ENCODE measurements at places on chromosomes 2 and 18.

DNA sequence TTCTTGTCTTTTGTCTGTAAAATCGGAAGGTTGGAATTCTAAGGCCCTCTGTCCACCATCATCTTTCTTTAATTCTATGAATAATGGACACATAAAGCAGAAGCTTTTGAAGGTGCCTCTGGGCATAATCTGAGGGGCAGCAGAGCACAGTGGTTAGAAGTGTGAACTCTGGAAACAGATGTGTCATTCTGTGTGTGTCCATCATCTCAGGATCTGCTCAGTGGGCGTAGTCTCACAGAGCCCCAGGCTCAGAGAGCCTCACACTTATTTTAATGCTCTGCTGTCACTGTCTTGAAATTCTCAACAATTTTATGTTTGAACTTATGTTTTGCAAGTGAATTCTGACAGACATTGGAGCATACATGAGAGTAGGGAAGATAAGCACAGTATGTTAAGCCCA lies 31.0 kb upstream of the CCDC93 start:
- DNase-seq: no peak

- DNase-seq: peak; percentile 7
These were observed 59.9 kb upstream of the REG3A start for GRCh38 chr2:79219383-79219988.

DNA sequence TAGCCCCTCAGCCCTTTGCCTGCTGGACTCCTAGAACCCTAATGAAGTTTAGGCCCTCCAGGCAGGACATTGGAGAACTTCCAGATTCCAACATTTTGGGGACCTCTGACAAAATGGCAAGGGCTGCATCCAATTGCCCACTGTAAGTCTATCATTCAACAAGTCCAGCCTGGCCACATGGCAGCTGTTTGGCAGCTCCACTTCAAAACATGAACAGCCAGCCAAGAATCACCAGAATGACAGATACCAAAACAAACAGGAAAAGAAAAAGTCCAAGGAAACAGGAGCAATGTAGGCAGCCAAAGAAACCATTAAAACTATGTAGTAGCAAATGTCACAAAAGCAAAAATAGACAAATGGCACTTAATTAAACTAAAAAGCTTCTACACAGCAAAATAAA lies 25.5 kb downstream of the SLC4A5 start:
- DNase-seq: no peak

GRCh38 chr18:63147973-63148372 lies 171.6 kb downstream of the BCL2 start:
- DNase-seq: no peak

- no peak for DNase-seq
These were observed 250.5 kb downstream of the TWIST2 start for GRCh38 chr2:239098288-239098970.

DNA sequence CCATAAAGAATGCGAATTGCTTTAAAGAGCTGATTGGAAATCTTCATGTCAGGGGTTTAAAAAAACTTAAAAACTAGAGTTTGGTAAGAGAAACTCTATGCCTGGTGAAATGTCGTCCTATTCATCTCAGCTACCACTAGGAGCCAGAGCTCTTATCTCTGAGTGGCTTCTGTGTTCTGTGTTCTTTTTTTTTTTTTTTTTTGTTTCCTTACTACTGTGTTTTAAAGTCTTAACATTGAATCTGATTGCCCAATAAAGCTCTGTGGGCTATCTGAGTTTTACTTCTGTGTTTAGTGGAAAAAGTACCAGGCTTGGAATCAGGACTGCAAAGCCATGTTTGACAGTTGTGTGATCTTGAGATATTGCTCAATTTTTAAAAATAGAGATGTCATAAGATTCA lies 494.8 kb downstream of the RIT2 start:
- no peak for DNase-seq

GRCh38 chr2:31526946-31527732 lies 53.6 kb downstream of the SRD5A2 start:
- DNase-seq: no peak

DNA sequence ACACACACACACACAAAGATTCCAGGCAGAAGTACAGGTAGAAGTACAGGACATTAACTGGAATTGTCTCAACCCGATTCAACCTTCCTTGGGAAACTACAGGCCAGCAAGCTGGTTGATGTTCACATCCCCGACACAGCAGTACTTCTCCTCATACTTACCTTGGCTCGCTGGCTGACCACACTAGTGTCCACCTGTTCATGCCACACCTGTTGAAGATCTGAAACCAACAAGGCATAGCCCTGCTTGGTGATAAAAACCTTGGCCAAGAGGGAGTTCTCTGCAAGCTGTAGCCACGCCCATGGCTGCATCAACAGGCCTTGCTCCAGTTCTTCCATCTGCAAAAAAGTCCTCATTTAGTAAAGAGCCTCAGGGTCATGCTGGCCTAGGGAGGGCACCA lies 2.6 kb downstream of the NHEJ1 start:
- DNase-seq: no peak

GRCh38 chr2:64996871-64997307 lies 7.7 kb downstream of the SLC1A4 start:
- DNase-seq: no peak

DNA sequence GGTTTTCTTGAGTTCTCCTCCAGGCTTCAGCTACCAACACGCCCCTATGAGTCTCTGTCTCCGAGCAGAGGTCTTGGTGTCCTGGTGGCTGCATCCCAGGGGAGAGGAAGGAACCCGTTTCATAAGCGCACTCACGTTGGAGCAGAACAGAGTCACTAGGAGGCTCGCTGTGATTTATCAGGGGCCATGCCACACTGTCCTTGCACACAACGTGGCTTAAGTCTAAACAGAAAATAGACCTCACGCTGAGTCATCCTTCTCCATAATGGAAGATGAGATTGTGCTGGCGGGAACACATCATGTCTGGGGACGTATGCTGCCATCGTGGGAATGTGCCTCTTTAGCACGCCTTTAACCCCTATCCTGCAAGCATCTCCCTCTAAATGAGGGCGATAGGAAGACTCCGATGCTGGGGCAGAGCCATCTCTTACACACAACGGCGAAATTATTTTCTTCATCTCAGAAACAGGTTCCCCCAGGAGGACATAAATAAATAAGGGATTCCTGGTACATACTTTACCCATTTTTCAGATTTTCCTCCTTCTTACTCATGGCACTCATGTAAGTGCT lies 211.4 kb downstream of the KLHL29 start:
- no peak for DNase-seq

DNA sequence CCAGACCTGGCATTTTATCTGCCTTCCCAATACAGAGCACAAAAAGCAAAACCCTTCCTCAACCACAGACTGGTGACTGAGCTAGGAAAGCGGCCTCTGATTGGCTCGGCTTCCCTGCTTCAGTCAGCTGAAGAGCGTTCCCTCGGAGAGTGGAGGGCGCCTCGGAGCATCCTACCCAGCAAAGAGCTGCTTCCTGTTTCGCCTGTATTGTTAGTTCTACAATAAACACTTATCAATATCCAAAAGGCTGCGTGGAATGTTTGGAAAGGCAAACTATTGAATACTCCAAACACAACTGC lies 125.0 kb downstream of the CACNB4 start:
- DNase-seq: no peak

GRCh38 chr2:33104726-33105125 lies 158.0 kb downstream of the LTBP1 start:
- DNase-seq: no peak

- no peak for DNase-seq
These were observed 109.8 kb downstream of the AGAP1 start for GRCh38 chr2:235603659-235604058.

DNA sequence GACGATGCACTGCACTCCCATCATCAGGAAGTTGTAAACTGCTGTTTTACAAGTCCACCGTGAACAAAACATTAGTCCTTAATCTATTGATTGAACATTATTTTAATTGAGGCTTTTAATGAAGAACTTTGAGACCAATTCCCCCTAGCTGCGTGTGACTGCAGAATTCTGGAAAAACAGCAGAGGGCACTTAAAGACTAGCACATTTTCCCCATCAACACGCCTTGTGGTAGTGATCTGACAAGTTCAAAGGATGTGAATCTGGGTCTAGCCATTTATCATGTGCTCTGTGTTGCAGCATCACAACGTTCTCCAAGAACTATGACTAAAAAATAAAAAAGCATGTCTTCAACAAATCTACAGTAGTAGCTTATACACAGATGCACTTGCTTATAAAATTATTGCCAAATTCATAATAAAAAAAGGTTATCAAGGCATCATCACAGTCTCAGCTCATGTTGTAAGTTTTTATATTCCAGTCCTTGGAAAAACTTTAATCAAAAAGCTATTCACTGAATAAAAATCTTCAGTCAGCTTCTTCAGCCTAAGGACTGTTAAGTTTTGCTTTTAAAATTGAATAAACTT lies 35.8 kb downstream of the SKOR2 start:
- DNase-seq: peak; percentile 37

All from AG08396 (cell line).